Stimulated activated CD4-positive, alpha-beta T cell treated with anti-CD3 and anti-CD28 coated beads, Interleukin-15, amount 100 ng/mL, for 1 hour (primary cell): ENCODE measurements at places on chromosomes 3 and 15.

GRCh38 chr15:91855684-91856489, 2.4 kb downstream of the SLCO3A1 start:
- no peak for DNase-seq

DNA sequence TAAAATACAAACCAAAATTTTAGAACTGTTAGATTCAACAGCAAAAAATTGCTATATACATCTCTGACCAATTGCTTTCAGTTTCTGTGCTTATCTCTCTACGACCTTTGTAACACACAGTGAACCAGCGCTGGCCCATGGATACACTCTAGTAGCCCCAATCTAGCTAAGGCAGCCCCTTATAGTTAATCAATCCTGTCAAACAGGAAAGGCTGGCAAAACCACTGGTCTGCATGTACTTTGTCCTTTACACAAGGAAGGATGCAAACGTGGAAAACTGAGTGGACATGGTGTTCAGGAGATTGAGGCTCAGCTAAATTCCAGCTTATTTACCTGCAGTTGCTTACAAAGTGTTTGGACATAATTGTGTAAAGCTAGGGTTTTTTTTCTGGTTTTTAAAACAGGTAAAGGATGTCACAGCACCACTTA, 25.9 kb downstream of the ADGRG7 start:
- no peak for DNase-seq

GRCh38 chr3:5036858-5037257, 57.6 kb downstream of the BHLHE40 start:
- DNase-seq, result no peak

- no peak for DNase-seq
Measured at GRCh38 chr15:70722266-70723121, 40.9 kb downstream of the UACA start.

GRCh38 chr3:61531528-61531927, 29.8 kb upstream of the PTPRG start:
- no peak for DNase-seq

GRCh38 chr15:70039917-70040316, 57.8 kb downstream of the TLE3 start:
- no peak for DNase-seq

GRCh38 chr3:150968341-150969035, 4.0 kb downstream of the CLRN1 start:
- DNase-seq, result no peak

GRCh38 chr15:45429941-45430792, 51.8 kb upstream of the GATM start:
- DNase-seq, result peak; percentile 78

DNA sequence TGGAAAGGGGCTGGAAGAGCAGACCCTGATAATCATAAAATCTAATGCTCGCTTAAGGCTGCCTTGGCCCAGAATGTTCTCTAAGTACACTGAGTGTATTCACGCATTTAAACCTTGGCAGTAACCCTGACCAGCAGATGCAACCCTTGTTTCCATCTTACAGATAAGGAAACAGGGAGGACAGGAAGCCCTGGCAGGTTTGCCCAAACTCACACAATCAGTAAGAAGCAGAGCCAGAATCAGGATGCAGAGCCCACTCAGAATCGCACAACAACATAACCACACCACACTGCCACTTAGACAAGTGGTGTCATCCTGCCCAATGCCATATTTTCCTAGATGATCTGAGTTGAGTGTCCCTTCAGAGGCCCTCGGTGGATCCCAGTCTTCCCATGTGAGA, 214.5 kb upstream of the HES1 start:
- DNase-seq, result no peak

DNA sequence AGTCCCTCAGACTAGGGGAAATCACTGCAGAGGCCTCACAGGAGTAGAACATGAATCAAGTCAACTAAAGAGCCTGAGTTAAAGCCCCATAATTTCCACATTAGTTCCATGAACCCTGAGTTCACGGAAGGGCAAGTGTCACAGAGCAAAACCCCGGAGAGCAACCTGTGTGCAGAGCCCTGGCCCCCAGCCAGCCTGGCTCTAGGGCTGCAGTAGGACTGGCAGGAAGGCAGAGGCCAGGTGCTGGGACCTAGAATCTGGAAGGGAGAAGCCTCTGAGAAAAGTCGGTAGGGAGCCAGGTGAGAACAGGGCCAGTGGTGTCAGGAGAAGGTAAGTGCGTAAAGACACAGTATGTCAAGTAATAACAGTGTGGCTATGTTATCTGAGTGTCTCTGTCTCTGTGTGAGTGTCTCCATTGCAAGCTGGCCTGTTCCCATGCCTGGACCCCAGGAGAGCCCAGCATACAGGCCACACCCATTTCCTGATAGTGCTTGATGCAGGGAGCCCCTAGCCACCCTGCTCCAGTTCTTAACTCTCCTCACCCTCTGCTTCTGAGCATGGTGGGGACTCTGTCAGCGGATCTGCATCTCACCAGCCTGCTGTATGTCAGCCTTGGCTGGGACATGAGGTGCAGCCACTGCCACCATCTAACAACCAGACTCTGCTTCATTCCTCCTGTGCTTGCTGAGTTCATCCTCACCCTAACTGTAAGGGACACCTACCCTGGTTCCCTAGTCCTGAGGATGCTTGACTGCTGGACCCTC, 11.3 kb upstream of the MANF start:
- DNase-seq, result no peak

- no peak for DNase-seq
Measured at GRCh38 chr3:28140664-28141063, 100.8 kb upstream of the CMC1 start.

- no peak for DNase-seq
Measured at GRCh38 chr3:132290833-132291232, 26.4 kb upstream of the ACP3 start.
